ENCODE measurements at places on chromosomes 7 and 10.

GRCh38 chr10:35150308-35150707 lies 23.7 kb downstream of the CREM start:
- no peak for DNase-seq

DNA sequence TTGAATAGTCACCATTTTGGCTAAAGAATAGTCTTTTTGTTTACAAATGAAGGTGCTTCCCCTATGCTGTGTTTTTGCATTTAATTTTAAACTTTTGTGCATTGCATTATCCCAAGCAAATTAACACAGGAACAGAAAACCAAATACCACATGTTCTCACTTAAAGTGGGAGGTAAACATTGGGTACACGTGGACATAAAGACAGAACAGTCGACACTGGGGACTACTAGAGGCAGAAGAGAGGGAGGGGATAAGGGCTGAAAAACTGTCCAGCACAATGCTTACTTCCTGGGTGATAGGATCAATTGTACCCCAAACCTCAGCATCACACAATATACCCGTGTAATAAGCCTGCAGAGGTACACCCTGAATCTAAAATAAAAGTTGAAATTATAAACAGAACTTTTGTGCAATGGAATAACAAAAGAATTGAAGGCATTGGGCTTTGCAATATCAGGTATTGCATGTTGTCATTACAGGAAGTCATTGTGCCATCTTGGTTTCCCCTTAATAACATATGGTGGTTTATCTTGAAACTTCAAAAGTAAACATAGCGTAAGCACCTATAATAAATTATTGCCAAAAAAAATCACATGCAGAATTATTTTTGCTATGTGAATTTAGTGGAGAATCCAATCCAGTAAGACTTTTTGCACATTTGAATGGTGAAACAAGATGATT lies 16.1 kb downstream of the ADD3 start:
- DNase-seq = no peak

DNA sequence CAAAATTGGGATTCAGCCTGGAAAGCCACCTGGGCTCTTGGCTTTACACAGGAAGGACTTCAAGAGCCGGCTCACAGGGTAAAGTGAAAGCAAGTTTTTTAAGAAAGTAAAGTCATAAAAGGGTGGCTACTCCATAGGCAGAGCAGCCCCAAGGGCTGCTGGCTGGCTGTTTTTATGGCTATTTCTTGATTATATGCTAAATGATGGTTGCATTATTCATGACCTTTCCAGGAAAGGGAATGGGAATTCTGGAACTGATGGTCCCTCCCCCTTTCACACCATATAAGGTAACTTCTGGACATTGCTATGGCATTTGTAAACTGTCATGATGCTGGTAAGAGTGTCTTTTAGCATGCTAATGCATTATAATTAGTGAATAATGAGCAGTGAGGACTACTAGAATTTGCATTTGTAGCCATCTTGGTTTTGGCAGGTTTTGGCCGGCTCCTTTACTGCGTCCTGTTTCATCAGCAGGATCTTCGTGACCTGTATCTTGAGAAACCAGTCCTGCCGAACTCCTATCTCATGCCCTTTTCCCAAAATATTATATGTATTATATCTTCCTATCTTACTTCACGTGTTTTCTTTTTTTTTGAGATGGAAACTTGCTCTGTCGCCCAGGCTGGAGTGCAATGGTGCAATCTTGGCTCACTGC lies 80.5 kb downstream of the HECW1 start:
- DNase-seq = no peak

DNA sequence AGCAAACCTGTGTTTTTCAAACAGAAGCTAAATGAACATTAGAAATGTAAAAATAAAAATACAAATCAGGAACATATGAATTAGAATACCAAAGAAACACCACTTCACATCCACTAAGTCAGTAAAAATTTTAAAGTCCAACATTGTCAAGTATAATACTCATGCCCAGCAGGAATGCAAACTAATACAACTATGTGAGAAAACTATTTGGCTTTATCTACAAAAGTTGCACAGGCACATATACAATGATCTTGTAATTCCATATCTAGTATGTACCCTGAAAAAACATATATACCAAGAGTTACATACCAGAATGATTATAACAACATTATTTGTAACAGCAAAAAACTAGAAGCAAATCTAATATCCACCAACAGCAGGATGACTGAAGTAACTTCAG lies 91.1 kb downstream of the RNF32 start:
- DNase-seq = no peak

DNA sequence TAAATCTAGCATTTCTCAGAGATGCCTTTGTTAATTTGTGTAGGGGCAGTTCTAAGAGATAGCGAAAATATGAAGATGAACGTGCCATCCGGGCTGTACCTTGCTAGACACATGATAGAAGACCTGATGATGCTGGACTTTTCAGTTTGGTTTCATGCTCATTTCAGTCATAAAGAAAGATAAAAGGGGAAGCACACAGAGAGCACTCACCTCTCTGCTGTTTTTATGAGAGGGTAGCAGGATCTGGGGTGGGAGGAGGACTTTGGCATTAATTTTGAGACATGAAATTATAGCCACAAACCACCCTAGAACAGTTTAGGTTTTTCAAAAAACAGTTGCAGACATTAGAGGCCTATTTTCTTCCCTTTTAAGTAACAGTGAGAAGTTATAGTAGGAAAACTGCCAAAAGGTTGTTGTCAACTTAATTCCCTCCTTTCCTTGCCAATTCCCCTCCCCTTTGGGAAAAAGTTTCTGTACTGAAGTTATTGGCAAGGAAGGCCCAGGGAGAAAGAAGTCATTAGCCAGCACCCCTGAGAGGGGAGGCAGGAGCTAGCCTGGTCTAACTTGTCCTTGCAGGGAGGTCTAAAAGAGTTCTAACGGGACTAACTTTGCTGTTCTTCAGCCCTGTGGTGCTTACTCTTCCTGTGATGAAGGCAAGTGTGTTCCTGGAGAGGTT lies 2.6 kb downstream of the ST7 start:
- no peak for DNase-seq

DNA sequence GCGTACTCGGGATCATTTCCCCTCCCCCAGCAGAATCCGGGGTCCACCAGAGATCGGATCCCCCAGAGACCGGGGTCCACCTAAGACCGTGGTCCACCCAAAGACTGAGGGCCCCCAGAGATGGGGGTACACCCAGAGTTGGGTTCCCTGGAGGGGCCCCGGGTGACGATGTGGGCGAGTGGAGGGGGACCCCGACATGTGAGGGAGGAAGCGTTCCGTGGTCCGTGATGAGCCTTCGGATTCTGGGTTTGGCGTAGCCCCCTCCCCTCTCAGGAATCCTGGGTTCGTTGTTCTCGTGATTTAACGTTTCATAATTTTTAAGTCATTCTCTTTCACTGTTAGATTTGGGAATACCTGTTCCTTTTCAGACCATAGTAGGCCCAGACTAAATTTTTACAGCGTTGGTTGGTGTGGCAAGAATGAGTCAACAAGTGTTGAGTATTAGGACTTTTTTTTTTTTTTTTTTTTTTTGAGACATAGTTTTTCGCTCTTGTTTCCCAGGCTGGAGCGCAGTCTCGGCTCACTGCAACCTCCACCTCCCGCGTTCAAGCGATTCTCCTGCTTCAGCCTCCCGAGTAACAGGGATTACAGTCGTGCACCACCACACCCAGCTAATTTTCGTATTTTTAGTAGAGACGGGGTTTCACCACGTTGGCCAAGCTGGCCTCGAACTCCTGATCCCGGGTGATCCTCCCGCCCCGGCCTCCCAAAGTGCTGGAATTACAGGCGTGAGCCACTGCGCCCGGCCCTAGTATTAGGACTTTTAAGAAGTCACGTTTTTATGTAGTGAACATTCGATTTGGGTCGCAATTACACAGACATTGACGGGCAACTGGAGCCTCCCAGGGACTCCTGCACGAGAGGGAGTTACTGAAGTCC lies 672 bp downstream of the GTPBP4 start:
- no peak for DNase-seq

Data from central memory CD8-positive, alpha-beta T cell (primary cell).